Osteoblast (primary cell): ENCODE measurements at places on chromosomes 12 and 14.

DNA sequence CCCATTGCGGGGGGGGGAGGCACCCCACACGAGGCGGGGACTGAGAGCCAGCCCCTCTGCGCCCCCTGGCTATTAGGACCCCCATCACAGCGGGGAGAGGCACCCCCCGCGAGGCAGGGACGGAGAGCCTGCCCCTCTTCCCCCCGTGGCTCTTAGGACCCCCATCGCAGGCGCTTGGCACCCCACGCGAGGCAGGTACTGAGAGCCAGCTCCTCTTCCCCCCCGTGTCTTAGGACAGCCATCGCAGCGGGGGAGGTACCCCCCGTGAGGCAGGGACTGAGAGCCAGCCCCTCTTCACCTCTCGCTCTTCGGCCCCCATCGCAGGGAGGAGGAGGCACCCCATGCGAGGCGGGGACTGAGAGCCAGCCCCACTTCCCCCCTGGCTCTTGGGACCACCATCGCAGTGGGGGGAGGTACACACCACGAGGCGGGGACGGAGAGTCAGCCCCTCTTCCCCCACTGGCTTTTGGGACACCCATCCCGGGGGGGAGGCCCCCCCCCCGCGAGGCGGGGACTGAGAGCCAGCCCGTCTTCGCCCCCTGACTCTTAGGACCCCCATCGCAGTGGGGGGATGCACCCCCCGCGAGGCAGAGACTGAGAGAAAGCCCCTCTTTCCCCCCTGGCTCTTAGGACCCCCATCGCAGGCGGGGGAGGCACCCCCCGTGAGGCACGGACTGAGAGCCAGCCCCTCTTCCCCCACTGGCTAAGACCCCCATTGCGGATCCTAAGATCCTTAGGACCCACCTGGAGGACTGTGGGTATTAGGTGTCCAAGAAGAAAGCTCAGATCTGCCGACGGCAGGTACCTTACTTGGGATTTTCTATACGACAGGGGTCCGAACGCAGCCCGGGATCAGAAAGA, 198.6 kb upstream of the PZP start:
- no peak for DNase-seq

DNA sequence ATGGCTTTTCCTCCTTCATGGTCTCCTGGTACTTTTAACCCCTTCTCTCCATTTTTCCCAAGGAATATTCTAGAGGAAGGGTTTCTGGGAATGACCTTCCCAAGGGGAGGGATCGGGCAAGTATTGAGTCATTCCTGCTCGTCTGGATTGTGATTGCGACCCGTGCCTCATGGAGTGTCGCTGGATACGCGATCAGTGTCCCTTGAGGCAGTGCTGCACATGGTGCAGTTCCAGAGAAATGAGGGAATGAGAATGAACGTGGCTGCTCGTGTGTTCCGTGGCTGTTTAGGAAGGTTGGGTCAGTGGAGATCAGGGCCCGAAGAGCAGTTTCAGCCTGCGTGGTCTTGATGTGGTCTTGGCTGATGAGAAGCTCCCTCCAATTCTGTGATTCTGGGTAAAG, 234.4 kb downstream of the CACNA1C start:
- DNase-seq: no peak

DNA sequence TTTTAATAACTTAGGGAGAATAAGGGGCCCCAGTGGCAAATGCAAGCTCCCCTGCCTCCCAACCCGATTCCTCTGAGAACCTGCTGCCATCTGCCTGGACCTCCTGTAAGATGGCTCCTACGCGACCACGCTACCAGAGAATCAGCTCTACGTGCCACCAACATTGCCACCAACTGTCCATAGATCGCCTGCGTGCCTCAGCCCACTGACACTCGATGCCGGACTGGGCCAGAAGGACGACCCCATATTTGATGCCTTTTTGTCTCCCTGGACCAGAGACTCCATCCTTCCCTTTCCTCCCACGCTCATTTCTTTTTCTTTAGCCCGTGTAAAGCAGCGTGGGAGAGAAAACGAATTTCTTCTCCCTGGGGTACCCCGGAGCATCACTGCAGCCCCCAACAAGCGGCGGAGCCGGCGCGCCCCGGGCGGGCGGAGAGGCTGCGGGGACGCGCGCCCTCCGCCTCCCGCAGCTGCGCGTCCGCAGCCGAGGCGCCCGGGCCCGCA, 565 bp upstream of the KLHL42 start:
- peak; percentile 79 for DNase-seq

DNA sequence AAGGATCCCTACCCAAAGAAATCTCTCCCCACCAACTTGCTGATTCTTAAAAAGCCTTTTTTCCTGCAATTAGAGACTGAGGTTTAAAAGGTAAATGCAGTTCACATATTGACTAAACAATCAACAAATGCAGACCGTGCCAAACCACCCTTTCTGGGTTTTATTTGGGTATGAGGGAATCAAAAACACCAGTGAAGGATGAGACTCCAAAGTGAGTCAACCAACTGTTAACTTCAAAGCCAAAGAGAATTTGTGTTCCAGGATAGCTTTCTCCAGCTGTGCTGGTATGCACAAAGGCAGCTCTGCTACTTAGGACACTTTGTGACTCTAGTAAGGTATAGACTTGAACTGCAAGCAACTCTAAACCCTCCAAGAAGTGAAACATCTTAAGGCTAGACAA, 39.4 kb downstream of the RPS29 start:
- no peak for DNase-seq

DNA sequence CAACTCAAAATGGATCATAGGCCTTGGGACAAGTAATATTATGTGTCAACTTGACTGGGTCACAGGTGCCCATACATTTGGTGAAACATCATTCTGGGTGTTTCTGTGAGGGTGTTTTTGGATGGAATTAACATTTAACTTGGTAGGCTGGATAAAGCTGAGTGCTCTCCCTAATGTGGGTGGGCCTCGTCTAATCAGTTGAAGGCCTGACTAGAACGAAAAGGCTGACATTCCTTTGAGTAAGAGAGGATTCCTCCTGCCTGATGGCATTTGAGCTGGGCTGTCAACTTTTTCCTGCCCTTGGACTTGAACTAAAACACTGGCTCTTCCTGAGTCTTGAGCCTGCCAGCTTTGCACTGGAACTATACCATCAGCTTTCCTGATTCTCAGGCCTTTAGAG, 93.4 kb upstream of the ESRRB start:
- no peak for DNase-seq

- no peak for DNase-seq
Measured at GRCh38 chr14:79175671-79176070, 1005.5 kb downstream of the NRXN3 start.

- DNase-seq: no peak
Measured at GRCh38 chr12:130977046-130977742, 23.5 kb downstream of the ADGRD1 start.

GRCh38 chr12:112822056-112822455, 30.5 kb downstream of the RPH3A start:
- no peak for DNase-seq

GRCh38 chr12:75943730-75944096, 87.9 kb downstream of the PHLDA1 start:
- DNase-seq: peak; percentile 69

- DNase-seq: peak; percentile 93
Measured at GRCh38 chr12:1562813-1563407, 31.5 kb downstream of the FBXL14 start.
